ENCODE measurements at places on chromosomes 11 and 22. TPM values are rescaled to one million over a fixed set of nuclear protein-coding genes. Genes with fewer than 3 reads are reported as not detected.

GRCh38 chr11:2280208-2280607, 9.8 kb upstream of the ASCL2 start:
- H3K36me3 ChIP-seq = no peaks in the 10 kb centered on the region
- H3K27me3 ChIP-seq = no peaks in the 10 kb centered on the region
- H3K27ac ChIP-seq = no peak overlapping the region
- peaks cover 6% of the 10 kb centered on the region for H3K4me1 ChIP-seq

GRCh38 chr11:90556026-90556425, 333.2 kb upstream of the CHORDC1 start:
- no peak overlapping the region for H3K27ac ChIP-seq
- no peak for DNase-seq
- H3K4me1 ChIP-seq = no peaks in the 10 kb centered on the region
- no peaks in the 10 kb centered on the region for H3K36me3 ChIP-seq
- H3K27me3 ChIP-seq = no peaks in the 10 kb centered on the region

- no peak overlapping the region for H3K27ac ChIP-seq
- no peaks in the 10 kb centered on the region for H3K36me3 ChIP-seq
- no peak for DNase-seq
- no peak overlapping the region for H3K4me3 ChIP-seq
- H3K4me1 ChIP-seq = no peaks in the 10 kb centered on the region
Measured at GRCh38 chr22:45769569-45770210, 98.1 kb downstream of the ATXN10 start.

- H3K36me3 ChIP-seq = no peaks in the 10 kb centered on the region
- no peak overlapping the region for H3K4me3 ChIP-seq
- DNase-seq = peak; percentile 86
- no peaks in the 10 kb centered on the region for H3K27me3 ChIP-seq
- no peaks in the 10 kb centered on the region for H3K4me1 ChIP-seq
- no peak overlapping the region for H3K27ac ChIP-seq
Measured at GRCh38 chr11:102495161-102496042, 35.1 kb downstream of the MMP7 start.

GRCh38 chr11:8252388-8252787, 11.3 kb downstream of the LMO1 start:
- peak; percentile 10 for DNase-seq
- H3K27me3 ChIP-seq = no peaks in the 10 kb centered on the region
- no peak overlapping the region for H3K27ac ChIP-seq
- H3K4me1 ChIP-seq = no peaks in the 10 kb centered on the region

GRCh38 chr22:42180349-42180842, 49.8 kb upstream of the CYP2D6 start:
- no peak overlapping the region for H3K27ac ChIP-seq
- H3K36me3 ChIP-seq = peaks cover 6% of the 10 kb centered on the region
- no peak overlapping the region for H3K4me3 ChIP-seq
- peak; percentile 35 for DNase-seq
- H3K27me3 ChIP-seq = no peaks in the 10 kb centered on the region
- H3K4me1 ChIP-seq = peaks cover 8% of the 10 kb centered on the region

Gene OR2D2
- total RNA-seq = 0.25 TPM

Gene OR10A3
- total RNA-seq = not detected

Gene KDM4E
- not detected for total RNA-seq

Gene TMEM184B
- 39.9 TPM for total RNA-seq

DNA sequence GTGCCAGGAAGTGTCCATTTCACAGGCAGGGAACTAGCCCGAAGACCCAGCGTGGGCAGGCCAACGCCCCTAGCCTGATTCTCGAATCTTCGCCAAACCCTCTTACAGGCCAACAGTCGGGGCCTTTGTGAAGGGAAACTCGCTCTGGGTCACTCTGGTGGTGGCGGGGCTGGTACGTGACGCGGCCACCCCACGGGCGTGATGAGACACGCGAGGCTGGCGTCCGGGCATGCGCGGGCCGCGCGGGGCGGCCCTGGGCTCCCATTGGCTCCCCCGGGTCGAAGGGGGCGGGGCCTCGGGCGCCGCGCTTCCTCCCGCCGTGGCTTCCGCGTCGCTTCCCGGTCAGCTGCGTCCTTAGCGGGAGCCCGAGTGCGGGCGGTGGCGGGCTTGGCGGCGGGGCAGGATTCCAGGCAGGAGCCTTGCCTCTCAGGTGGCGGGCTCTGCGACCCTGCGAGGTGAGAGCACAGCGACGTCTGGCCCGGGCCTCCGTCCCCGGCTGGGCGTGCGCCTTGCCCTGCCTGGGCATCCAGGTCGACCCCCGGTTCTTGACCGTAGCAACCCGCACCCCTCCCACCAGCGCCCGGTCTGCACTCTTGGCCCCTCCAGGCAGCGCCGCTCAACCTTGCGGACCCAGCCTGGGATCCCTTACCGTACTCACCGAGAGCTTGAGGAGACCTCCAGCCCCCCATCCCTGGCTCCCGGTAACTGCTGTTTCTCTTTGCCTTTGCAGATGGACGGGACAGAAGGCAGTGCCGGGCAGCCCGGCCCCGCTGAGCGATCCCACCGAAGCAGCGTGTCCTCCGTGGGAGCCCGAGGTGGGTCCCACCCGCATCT, at the start of gene FRMD8:
TSS of gene FRMD8 (plus strand) at position 331 of the 834 bp plus-strand sequence. CDS start at position 731, 400 bp downstream.
- H3K27ac ChIP-seq = peak within 1 kb of the TSS; percentile 93
- peak; percentile 84 for DNase-seq
- H3K36me3 ChIP-seq = no peaks in the 10 kb centered on the region
- H3K27me3 ChIP-seq = no peaks in the 10 kb centered on the region
- H3K4me3 ChIP-seq = peak within 1 kb of the TSS; percentile 87
- peaks cover 31% of the 10 kb centered on the region for H3K4me1 ChIP-seq

Gene SHANK2
- total RNA-seq = 55.4 TPM

GRCh38 chr22:22469527-22469926, 39.0 kb downstream of the ZNF280B start:
- DNase-seq = no peak
- H3K4me3 ChIP-seq = no peak overlapping the region
- no peaks in the 10 kb centered on the region for H3K4me1 ChIP-seq
- no peaks in the 10 kb centered on the region for H3K27me3 ChIP-seq
- no peaks in the 10 kb centered on the region for H3K36me3 ChIP-seq

DNA sequence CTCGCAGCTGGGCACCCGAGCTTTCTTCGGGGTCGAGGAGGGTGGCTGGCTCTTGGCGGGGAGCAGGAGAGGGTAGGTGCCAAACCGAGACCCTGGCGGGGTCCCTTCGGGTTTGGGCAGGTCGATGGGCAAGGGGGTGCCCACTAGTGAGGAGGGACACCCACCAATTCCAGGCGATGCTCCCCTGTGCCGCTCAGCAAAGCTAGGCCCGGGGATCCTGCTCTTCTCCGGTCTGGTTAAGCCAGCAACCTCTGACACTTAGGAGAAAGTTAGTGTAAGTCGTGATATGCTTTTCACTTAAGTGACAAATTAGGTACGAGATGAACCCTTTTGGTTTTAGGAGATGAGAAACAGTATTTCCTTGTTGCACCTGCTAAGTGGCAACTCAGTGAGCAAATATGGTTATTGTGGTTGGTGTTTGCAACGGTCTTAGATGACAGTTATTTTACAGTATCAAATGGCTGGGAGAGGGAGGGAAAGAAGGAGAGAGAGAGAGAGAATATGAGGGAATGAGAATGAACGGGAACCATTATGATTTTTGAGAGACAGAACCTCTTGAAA, 565 bp downstream of the NUCB2 start:
- H3K27ac ChIP-seq = peak overlapping the region; percentile 81
- H3K27me3 ChIP-seq = no peaks in the 10 kb centered on the region
- H3K36me3 ChIP-seq = no peaks in the 10 kb centered on the region
- H3K4me1 ChIP-seq = peaks cover 2% of the 10 kb centered on the region
- DNase-seq = peak; percentile 39
- H3K4me3 ChIP-seq = peak overlapping the region; percentile 95

- H3K27ac ChIP-seq = no peak overlapping the region
- H3K27me3 ChIP-seq = no peaks in the 10 kb centered on the region
- no peaks in the 10 kb centered on the region for H3K36me3 ChIP-seq
- no peaks in the 10 kb centered on the region for H3K4me1 ChIP-seq
- no peak overlapping the region for H3K4me3 ChIP-seq
Measured at GRCh38 chr11:127218275-127218608, 217.7 kb upstream of the KIRREL3 start.
